ENCODE measurements at places on chromosomes 2 and 18.

DNA sequence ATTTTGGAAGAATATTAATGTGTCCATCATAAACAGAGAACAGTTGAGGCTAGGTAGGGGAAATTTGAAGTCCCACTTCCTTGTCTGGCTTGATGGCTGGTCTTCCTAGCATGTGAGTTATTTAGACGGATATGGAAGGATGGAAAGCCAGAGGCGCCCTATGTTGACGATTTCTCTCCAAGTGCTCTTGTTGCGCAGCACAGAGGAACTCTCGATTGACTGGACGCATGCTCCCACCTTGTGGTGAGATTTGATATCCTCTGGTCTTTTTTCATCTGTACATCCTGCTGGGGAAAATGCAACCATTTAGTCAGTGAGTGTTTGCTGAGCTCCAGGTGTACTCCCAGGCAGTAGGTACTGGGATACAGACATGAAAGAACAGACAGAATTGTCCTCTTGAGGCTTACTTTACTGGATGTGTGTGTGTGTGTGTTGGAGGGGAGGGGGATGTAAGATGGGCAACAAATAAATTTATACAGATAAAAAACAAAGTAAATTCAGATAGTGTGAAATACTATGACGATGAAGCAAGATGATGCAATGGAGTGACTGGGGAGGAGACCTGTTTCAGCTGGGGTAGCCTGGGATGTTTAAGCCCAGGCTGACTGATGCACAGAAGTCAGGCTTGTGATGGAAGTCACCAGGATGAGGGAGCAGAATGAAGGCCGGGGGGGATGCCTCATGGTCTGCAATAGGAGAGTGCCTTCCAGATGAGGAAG is 137.2 kb downstream of the TRIM43 start:
- H3K4me3 ChIP-seq: no peak overlapping the region
- H3K27ac ChIP-seq: no peak overlapping the region
- no peaks in the 10 kb centered on the region for H3K4me1 ChIP-seq
- H3K27me3 ChIP-seq: no peaks in the 10 kb centered on the region

DNA sequence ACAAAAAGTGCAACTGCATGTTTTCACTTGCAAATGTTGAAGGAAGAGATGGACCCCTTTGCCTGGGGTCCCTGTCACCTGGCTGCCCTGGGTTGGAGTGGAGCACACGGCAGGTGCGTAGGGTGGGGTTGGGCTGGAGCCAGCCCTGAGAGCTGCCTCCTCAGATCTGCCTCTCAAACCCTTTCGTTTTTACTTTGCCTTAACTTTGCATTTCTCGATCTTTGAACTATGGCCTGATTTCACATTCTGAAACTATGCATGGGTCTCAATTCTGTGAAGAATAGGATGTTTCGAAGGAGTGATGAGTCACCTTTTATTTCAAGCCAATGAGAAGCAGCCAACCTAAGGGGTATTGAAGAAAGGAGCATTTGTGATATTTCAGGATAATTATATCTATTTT is 132.8 kb downstream of the ACOXL start:
- H3K27ac ChIP-seq: no peak overlapping the region
- H3K27me3 ChIP-seq: no peaks in the 10 kb centered on the region
- DNase-seq: no peak
- H3K4me1 ChIP-seq: peaks cover 12% of the 10 kb centered on the region
- H3K36me3 ChIP-seq: no peaks in the 10 kb centered on the region

DNA sequence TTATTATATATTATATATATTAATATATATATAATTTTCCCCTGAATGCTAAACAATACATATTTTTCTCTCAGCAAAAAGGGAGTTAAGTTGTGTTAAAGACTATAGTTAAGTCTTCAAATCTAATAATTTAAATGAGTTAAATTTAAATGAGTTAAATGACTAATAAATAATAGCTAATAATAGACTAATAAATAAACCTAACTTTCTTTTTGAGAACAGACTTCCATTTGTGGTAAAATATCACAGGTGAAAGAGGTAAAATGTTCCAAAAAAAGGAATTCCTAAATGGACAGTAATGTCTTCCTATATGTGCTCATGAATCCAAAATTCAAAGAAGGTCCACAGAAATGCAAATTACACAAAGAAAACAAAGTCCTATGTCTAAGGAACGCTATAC is 74.6 kb downstream of the SLC25A12 start:
- H3K27ac ChIP-seq: no peak overlapping the region
- H3K36me3 ChIP-seq: no peaks in the 10 kb centered on the region
- H3K27me3 ChIP-seq: no peaks in the 10 kb centered on the region
- DNase-seq: no peak
- no peak overlapping the region for H3K4me3 ChIP-seq

DNA sequence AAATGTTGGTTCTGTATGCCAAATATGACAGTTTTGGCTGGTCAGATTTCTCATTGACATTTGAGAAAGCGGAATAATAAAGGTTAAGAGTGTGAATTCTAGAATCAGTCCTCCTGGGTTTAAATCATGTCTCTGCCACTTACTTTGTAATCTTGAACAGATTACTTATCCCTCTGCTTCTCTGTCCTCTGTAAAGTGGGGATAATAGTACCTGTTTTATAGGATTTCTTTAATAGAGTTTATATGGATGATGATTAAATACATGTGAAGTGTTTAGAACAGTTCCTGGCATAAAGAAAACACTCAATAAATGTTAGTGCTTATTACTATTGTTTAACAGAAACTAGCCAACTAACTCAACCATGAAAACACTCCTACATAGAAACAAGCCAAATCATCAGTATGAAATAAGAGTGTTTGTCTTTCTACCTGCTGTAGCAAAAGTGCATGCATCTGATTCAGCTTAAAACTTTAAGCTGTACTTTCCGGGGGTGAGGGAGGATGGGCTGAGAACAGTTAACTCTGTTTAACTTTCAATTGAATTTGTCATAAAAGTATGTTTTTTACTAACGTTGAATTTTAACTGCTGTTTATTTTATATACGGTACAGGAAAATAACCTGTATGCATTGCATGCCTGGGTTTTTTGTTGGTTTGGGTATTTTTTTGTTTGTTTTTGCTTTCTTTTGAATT is 6.8 kb downstream of the HTR2B start:
- H3K4me3 ChIP-seq: no peak overlapping the region
- no peak for DNase-seq
- H3K36me3 ChIP-seq: no peaks in the 10 kb centered on the region
- H3K27ac ChIP-seq: no peak overlapping the region
- no peaks in the 10 kb centered on the region for H3K27me3 ChIP-seq
- no peaks in the 10 kb centered on the region for H3K4me1 ChIP-seq

DNA sequence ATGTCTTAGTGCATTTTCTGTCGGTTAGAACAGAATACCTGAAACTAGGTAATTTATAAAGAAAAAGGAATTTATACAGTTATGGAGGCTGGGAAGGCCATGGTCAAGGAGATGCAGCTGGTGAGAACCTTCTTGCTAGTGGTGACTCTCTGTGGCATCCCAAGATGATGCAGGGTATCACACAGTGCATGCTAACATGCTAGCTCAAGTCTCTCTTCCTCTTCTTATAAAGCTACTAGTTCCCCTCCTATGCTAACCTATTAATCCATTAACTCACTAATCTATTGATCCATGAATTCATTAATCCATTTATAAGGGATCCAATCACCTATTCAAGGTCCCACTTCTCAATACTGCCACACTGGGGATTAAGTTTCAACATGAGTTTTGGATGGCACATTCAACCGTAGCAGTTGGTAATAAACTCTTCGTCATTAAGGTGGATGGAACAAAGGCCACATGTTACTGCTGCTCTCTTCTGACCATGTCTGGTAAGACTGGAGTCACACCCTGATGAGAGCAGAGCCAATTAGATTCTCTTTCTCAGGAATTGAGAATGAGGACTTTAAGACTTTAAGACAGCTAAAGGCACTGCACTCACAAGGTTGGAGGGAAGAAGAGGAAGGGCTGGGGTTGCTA is 211.6 kb upstream of the SMAD7 start:
- H3K36me3 ChIP-seq: peaks cover 6% of the 10 kb centered on the region
- no peaks in the 10 kb centered on the region for H3K4me1 ChIP-seq
- H3K27me3 ChIP-seq: no peaks in the 10 kb centered on the region
- no peak for DNase-seq

DNA sequence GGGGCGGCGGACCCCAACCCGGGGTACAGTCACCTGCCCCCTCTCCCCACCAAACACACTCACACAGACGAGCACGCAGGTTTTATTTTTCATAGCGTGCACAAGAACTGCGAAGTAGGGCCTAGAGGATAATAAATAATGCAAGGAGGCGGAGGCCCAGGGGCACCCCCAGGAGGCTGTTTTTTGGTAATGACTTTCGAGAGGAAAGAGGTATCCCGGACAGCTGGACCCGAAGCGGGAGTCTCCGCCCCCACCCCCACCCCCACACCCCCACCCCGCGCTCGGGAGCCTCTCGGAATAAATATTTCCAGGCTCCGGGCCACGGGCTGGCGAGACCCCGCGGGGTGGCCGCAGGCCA is 3.4 kb downstream of the CYP26B1 start:
- no peak overlapping the region for H3K4me3 ChIP-seq
- no peaks in the 10 kb centered on the region for H3K36me3 ChIP-seq
- H3K27ac ChIP-seq: no peak overlapping the region
- H3K4me1 ChIP-seq: peaks cover 4% of the 10 kb centered on the region
- DNase-seq: no peak

DNA sequence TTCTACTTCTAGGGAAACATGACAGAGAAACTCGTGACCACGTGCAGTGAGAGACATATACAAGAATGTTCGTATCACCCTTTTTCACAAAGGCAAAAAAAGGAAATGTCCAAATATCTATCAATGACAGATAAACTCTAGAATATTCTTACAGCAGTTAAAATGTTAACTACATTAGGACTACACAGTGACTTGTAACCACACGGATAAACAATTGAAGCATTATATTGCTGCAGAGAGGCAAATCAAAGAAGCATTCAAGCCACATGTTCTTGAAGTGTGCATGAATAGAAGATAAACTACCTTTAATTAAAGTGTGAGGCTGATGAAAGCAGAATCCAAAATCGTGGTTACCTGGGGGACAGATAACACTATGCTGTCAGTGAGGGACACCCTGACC is 935.3 kb upstream of the KLHL29 start:
- H3K27ac ChIP-seq: no peak overlapping the region
- no peaks in the 10 kb centered on the region for H3K4me1 ChIP-seq
- no peak overlapping the region for H3K4me3 ChIP-seq
- no peaks in the 10 kb centered on the region for H3K27me3 ChIP-seq
- no peak for DNase-seq
- no peaks in the 10 kb centered on the region for H3K36me3 ChIP-seq
